Keratinocyte (primary cell): ENCODE measurements at places on chromosomes 3 and 15.

DNA sequence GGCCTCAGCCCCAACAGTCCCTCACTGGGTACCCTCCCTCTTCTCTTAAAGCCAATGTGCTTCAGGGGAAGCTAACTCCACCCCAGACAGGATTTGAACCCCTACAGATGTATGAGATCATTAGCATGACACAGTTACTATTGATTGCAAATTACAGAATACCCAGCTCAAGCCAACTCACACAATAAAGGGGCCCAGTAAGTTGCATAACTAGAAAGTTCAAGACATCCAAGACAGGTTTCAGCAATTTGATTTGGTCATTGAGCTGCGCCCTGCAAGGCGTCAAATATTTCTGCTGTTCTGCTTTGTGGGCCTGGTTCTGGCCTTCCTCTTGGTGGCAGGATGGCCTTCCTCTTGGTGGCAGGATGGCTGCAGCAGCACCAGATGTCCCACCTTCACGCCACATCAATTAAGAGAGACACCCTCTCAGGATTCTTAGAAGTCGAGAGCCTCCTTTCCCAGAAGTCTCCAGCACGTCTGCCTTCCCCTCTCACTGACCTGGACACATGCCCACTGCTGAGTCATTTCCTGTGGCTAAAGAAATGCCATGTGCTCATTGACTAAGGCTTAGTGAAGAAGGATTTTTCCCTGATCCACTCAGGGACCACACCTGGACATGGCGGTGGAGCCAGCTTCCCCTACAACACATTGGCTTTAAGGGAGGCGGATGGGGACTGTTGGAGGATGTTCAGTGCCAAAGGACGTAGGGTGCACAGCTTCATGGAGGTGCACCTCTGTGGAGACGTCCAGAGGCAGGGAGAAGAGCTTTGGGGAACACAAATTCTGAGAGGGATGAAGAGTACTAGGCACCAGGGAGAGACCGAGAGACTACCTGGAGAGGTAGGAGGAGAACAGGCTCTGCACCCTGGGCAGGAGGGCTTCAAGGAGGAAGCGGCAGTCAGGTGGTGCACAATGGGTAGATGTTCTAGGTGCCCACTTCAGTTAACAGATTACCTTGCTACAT, 49.1 kb downstream of the DNASE1L3 start:
- DNase-seq = no peak

DNA sequence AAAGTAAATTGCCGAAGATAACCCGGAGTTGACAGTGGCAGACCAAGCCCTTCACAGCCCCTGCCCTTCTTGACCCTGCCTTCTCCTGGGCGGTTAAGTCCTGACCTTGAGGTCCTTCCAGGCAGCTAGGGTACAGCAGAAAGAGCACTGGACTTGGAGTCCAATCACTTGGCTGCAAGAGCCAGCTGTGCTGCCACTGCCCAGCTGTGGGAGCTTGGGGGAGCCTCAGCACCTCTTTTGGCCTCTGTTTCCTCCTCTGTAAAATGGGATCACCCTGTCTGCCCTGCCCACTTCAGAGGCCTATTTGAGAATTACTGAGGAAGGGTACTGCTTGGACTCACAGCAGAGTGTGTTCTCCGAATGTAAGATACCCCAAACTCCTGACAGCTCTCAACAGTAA, 66.2 kb upstream of the SMAD6 start:
- no peak for DNase-seq

- no peak for DNase-seq
Measured at GRCh38 chr15:38576837-38577236, 12.2 kb upstream of the RASGRP1 start.

- no peak for DNase-seq
Measured at GRCh38 chr15:46411900-46412299, 777.1 kb downstream of the SQOR start.

- no peak for DNase-seq
Measured at GRCh38 chr3:106135451-106136160, 266.8 kb upstream of the CBLB start.

DNA sequence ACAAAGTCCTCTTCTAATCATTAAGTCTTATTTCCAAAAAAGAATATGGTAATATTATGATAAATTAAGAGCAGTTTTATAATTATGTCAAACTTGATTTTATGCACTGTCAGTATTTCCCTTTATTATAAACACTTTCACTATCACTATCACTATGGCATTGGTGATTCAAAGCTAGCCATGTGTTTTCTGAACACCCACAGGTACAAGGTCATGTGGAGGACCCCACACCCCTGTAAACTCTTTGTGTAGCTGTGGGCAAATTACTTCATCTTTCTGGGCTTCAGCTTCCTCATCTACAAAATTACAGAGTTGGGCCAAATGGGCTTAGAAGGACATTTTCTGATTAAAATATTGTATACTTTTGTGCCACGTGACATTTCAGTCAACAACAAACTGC, 41.7 kb downstream of the FBXL22 start:
- DNase-seq = no peak

DNA sequence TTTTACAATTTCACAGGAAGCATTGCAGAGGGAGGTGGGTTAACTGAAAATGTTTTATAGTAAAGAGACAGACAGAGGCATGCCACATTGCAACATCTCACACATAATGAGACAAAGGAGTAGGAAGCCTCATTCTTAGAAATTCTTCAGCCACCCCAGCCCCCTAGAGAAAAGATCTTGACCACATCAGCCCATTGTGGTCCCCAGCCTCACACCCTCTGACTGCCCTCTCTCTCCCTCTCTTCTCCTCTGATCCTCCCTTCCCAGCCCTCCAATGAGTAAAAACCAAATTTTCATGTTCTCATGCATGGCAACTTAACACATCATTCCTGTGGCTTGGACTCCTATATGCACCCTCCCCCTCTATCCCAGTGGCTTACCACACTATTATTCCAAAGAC, 174.1 kb downstream of the UACA start:
- DNase-seq = no peak

DNA sequence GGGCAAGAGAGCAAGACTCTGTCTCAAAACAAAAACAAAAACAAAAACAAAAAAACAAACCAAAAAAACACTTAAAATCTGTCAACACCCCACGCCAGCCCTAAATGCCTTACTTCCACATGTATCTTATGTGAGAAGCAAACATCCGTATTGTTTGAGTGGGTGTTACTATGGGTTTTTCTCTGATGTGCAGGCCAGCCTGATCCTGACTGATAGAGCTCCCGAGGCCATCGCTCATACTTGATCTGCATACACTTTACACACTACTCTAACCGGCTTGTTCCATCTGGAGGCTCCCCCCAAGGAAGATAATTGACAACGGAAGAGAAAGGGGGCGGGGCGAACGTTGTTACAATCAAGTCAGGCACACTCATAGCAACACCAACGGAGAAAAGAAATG, 237.4 kb downstream of the TBL1XR1 start:
- DNase-seq = no peak
